ENCODE measurements at places on chromosomes 7 and 10.

DNA sequence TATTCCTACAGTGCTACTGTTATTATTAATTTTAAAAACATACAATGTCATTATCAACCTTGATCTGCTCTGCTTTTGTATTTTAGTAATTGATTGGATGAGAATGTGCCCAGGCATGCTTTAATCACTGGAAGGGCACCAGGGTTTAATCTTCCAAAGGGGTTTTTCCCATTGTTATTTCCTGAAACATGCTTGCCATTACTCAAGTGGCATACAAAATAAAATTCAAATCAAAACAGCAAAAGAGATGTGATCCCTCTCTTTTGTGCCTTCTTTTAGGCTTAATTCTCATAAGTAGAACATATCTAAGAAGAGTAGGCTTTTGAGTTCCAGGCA lies 963.3 kb downstream of the LRMDA start:
- DNase-seq = no peak

- no peak for DNase-seq
These were observed 59.7 kb upstream of the HABP2 start for GRCh38 chr10:113493195-113493594.

- DNase-seq = no peak
These were observed 194.9 kb upstream of the PRSS58 start for GRCh38 chr7:142452791-142453190.

DNA sequence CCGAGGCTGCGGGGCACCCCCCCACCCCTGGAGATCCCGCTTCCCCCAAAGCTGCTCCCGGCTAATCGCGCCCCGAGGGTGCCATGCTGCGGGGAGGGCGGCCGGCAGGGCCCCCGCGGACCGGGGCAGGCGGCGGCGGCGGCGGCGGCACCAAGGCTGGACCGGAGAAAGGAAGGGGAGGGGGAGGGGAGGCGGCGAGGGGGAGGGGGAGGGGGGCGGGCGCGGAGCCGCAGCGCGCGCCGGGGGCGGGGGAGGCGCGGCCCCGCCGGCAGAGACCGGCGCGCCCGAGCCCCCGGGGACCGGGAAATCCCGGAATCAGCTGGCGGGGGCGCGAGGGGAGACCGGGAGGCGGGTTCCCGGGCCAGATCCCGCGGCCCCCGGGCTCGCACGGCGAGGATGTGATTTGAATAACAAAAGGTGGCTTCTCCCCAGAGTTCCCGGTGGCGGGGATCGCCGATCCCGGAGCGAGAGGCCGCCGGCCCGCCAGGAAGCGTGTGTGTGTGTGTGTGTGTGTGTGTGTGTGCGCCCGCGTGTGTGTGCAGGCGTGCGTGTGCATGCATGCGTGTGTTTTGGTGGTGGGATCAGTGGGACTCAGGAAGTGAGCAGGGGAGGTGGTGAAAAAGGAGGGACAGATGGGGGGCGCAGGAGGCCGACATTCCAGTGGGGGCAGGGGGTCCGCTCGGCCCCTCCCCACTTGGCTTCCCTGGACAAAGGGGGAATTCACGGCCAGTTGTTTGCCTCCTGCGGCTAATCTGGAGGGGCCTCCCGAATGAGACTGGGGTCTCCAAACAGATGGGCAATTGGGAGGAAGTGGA lies 99.5 kb downstream of the HIP1 start:
- no peak for DNase-seq

- DNase-seq = no peak
These were observed 1.2 kb downstream of the TPK1 start for GRCh38 chr7:144834641-144835144.

GRCh38 chr10:110498982-110499795 lies 1.5 kb downstream of the DUSP5 start:
- DNase-seq = no peak

DNA sequence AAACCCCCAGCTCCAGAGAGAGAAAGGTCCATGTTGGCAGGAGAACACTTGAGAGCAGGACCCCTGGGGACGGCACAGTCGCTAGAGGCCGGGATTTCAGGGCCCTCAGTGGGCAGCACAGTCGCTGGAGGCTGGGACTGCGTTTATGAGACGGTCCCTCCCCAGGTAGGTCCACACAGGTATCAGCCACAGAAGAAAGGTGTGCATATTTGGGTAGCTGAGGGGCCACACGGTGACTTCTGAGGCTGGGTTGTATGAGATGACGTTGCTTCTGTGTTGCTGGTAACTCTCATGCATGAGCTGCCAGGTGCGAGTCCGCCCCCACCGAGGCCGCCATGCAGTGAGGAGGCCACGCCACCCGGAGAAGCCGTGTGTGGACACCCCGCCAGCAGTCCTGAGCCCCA lies 56.9 kb upstream of the PPP2R2D start:
- no peak for DNase-seq

All from activated CD8-positive, alpha-beta memory T cell treated with anti-CD3 and anti-CD28 coated beads for 4 hours (primary cell).